ENCODE measurements at places on chromosomes 3 and 15. TPM values are rescaled to one million over a fixed set of nuclear protein-coding genes. Genes with fewer than 3 reads are reported as not detected.

DNA sequence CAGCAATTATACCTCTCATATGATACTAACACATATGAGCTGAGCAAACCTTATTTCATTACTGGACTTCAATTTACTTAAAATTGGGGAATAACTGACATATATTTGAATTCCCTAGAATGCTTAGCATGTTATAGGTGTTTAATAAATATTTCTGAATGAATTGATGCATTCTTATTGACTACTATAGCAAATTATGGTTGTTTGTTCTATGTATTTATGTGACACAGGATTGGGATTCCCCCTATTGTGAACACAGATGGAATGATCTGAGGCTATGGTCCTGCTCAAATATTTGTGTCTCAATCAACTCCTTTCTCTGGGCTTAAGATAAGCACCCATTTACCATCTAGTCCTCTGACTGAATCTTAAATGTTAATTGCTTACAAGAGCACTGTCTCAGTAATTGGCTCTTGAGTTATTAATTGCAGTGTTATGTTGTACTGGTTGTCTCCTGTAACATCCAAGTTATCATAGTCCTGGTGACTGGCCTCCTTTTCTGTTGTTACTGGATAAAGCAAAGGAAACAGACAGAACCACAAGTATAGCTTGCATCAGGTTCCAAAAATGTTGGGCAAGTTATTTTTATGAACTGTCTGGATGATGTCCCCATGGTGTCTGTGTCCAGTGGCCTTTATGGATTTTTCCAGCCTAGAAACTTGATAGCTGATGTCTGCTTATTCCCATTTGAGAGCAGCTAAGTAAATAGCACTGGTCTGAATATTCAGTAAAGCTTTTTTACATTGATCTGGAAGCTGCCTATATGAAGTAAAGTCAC is 2.3 kb upstream of the UACA start:
- no peak for DNase-seq

- DNase-seq = no peak
Measured at GRCh38 chr15:89377024-89377841, 42.6 kb upstream of the POLG start.

DNA sequence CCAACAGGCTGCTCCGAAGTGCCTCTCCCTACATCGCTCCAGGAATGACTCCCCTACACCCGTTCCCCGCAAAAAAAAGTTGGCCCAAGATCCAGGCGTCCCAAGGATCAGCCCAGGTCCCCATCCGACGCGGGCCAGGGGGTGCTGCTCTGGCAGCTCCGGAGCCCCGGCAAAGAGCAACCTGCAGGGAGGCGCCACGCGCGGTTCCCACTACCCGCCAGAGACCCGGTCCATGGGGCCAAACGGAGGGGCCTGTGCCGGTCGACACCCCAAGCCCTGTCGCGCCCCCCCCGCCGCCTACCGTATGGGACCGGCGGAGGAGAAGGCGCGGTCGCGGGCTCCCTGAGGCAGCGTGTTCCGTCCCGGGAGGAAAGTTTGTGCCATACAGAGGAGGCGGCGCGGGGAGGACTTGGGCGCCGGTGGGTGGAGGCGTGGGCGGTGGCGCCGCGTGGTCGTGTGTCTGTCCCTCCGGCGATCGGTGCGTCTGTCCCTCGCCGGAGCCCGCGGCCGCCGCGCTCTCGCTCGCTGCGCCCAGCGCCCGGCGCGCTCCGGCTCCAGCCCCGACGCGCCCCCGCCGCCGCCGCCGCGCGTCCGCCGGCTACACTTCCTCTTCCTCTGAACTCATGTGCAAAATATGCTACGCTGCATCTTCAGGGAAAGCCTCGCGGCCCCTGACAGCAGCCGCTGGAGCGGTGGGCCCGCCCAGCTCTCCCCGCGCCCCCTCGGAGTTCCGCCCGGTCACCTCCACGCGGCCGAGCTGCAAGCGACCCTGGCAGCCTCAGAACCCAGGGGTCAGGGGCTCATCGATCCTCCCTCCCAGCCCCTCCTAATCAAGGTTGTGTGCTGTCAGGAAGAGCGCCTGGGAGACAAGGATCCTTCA is at the start of gene RFTN1:
TSS of gene RFTN1 (minus strand) at position 559 of the 880 bp plus-strand sequence. CDS start 19,830 bp downstream, outside the sequence.
- DNase-seq = no peak

Gene MUC4
- polyA plus RNA-seq = 2.0 TPM

DNA sequence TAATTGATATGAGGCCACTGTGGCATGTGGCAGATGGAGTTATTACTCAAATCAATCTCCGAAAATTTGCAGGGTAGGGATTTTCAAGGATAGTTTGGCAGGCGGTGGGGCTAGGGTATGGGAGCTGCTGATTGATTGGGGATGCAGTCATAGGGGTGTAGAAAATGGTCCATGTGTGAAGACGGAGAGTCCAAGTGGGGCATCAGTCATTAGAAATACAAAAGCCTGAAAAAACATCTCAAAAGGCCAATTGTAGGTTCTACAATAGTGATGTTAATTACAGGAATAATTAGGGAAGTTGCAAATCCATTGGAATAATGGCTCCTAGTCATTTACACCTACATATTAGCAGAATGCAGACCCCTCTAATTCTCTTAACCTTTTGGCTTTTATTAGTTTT is 4.9 kb downstream of the LEKR1 start:
- no peak for DNase-seq

DNA sequence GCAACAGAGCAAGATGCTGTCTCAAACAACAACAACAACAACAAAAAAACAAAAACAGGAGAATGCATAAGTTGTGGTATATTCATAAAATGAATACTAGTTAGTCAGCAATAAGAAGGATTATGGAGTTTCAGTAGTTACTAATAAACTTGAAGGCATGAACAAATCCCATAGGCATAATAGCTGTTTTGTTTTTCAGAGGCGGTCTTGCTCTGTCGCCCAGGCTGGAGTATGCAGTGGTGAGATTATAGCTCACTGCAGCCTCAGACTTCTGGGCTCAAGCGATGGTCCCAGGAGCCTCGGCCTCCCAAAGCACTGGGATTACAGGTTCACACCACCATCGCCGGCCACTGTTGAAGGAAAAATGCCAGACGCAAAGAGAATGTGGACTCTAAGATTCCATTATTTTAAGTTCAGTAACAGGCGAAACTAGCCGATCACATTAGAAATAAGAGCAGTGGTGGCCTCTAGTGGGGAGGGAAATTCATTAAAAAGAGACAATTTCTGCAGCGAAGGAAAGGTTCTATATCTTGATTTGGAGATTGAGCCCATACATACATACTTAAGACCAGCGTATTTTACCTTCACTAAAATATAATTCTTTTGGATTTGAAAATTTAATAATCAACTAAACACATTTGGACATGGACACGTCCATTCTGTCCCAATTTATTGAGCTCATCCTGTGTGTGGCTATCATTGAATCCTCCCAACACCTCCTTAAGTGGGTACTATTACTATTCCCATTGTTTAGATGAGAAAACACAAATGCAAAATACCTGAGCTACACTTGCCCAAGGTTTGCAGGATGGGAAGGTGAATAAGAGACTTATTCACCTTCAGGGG is 27.4 kb upstream of the HDAC11 start:
- DNase-seq = peak; percentile 60

- peak; percentile 68 for DNase-seq
Measured at GRCh38 chr3:33131331-33132018, 17.7 kb downstream of the CRTAP start.

- DNase-seq = no peak
Measured at GRCh38 chr3:61955483-61955882, 394.1 kb downstream of the PTPRG start.

DNA sequence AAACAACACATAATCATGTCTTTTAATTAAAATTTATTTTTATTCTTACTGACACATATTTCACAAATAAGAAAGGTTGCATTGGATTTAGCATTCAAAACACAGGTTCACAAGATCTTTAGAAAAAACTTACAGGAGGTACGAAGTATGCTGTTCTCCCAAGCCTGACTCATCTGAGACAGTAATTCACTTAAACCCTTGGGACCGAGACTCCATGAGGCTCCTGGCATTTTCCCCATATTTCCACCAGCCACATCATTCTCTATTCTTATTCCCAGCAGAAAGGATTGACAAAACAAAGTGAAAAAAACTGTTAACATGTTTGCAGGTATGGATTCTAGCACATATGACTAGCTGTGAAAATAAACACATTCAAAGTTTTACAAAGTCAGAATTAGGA is 52.6 kb downstream of the CNTN3 start:
- DNase-seq = no peak

GRCh38 chr3:97674461-97674860 is 90.1 kb upstream of the ARL6 start:
- DNase-seq = no peak

GRCh38 chr15:69282104-69282743 is 16.5 kb upstream of the PAQR5 start:
- DNase-seq = no peak

DNA sequence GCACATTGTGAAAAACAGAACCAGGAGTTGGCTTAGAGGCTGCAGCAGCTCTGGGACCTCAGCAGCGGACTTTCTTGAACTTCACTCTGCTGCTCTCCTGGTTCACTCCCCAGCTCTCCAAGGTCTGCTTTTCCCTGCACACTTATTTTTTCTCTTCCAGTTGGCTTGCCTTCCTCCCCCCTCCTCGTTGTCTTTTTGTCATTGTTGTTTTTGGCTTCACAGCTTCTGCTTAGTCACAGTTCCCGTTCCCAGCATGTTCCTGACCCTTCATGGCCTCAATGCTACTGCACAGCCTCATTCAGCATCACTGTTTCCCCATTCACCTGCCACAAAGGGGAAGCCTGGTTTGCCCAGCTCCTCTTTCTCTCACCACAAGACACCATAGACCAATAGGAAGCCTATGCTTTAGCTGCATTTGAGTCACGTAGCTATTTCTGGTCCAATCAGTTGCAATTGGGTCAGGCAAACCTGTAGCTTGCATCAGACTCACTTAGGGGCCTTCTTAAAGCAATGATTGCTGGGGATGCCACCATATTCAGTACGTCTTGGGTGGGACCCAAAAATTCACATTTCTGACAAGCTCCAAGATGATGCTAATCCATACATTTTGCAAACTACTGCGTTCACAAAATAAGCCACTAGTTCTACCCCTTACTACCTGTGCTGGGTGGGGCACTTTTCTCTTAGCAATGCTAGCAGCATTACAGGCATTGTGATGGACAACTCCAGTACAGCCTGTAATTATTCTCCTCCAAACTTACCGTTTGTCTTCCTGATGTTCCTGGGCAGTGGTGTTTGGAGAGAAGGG is 7.8 kb upstream of the SUMF1 start:
- DNase-seq = no peak

- no peak for DNase-seq
Measured at GRCh38 chr15:90471769-90472168, 58.0 kb upstream of the CRTC3 start.

DNA sequence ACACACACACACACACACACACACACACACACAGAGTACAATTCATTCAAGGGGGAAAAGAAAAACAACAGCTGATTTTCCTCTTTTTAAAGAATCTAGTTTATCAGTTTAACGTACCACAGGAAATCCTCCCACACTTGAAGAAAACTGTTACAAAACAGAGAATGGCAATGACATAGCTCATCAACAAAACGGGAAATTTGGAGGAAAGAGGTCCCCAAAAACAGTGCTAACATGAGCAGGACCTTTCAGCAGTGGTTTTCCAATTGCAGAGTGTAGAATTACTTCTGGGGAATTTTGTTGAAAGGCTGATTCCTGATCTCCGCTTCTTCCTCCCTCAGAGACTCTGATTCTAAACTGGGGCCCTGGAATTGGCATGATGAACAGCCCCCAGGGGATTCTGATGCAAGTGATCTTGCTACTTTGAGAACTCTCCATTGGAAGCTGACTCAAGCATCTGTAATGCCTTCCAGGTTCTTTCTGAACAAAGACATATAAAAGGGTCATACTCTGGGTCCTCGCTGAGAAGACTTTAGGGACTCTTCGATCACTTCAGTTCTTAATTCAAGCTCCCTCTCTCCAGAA is 442.6 kb upstream of the PROK2 start:
- no peak for DNase-seq

Gene TCTA
- 40.4 TPM for polyA plus RNA-seq

DNA sequence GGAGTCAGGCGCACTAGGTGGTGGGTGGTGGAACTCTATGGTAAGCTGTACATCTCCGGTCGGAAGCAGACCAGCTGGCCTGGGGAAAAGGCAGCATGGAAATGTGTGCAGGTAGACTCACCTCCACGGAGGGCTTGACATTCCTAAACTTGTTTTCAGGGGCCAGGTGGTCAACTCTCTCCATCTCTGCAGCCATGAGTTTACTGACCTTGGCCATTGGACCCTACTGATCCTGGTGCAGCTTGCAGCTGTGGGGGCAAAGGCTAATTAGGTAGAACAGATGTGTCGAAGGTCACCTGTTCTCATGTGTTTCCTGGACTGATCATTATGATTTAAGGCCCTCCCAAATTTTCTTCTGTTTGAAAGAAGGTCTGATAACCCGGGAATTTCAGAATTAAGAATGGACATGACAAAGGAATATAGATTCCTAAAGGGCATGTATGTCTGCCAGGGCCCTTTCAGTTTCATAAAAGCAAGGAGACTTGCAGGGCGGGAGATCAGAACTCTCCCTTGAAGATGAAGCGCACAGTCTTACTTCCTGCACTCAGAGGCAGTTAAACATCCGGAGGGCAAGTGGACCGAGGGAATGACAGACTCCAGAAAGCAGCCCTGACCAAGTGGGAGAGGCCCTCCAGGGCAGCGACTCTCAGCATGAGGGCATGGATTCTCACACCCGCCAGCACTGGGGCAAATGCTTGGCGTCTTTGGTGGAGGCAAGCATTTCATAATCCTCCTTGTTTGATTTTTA is 56.1 kb upstream of the CMTM7 start:
- no peak for DNase-seq

- DNase-seq = no peak
Measured at GRCh38 chr3:63817225-63817624, 1.9 kb upstream of the C3orf49 start.

- DNase-seq = peak; percentile 23
Measured at GRCh38 chr3:148379763-148380382, 317.8 kb upstream of the AGTR1 start.

Gene KCNMB3
- 5.7 TPM for polyA plus RNA-seq

Gene ERICH6
- polyA plus RNA-seq = 1.0 TPM

DNA sequence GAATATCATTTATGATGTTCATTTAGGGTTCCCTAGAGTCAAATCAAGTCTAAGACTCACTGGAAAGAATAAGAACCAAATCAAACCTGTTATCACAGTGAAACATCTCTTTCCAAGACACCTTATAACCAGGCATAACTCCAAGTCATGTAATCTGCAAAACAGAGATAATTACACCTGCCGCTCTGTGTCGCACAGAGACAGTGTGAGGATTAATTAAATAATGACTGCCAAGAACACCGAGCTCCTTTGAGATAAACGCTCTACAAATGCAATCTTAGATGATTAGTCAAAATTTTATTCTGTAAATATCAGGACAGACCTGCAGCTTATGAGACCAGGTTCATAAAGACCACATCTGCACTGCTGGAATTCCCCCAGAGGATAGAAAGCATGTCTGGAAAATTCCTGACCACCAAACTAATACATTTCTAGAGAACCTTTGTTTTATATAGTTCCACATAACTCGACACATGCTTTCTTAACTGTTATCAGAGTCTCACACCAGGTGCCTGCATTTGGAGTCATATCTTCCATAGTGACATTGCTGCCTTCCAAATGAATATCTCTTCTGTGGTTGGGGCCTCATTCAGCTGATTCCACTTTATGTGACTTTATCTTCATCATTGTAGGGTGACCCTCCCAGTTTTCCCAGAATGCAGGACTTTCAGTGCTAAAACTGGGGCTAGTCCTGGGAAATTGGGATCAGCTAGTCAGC is 252.8 kb downstream of the CD47 start:
- no peak for DNase-seq

- DNase-seq = no peak
Measured at GRCh38 chr3:32595323-32595722, 24.7 kb upstream of the DYNC1LI1 start.
